Activated CD4-positive, CD25-positive, alpha-beta regulatory T cell treated with anti-CD3 and anti-CD28 coated beads, Interleukin-2, amount 50 U/mL, for 24 hours (primary cell): ENCODE measurements at places on chromosomes 4 and X.

- no peak for ATAC-seq
These were observed 39.3 kb upstream of the TXK start for GRCh38 chr4:48173056-48173991.

DNA sequence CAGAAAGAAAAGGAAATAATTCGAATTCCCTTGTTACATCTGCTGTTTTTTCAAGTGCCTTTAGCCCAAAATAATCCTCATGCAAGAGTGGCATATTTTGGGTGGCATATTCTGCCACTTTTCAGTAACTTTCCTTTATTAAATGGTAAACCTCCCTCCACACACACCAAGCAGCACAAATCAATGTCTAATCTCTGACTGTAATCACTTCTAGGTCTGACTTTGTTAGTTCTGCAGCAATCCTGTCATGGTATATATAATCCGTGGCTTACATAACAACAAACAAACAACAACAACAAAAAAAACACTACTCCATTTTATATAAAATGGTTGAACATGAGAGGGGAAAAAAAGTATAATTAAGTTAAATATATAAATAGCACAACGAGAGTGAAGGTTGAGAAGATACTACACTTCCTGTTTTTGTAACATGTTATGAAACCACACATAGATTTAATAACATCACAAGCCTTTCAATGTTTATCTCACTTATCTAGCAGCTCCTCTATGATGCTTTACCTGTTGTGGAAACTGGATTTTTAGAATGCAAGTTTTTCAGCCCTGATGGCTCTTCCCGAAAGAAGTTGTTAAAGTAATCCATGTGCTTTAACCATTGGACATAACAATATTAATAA is 715.4 kb downstream of the GRXCR1 start:
- no peak for ATAC-seq

- no peak for ATAC-seq
These were observed 66.7 kb upstream of the BOD1L1 start for GRCh38 chr4:13694256-13694655.

DNA sequence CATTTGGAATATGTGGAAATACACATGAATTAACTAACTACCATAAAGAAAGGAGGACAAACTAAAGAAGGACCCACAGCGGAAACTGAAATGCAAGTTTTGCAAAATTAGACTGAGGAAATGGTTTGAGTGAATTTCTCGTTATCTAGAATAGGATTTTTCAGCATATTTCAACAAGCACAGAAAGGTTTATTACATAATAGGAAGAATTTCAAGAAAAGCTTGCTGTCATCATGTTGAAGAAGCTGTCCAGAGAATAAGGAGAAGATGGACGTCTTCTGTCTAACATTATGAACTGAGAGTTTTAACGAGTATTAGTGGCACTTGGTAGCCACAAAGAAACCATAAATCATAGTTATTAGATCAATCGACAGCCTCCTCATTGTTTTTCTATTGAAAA is 45.0 kb downstream of the TEC start:
- no peak for ATAC-seq

DNA sequence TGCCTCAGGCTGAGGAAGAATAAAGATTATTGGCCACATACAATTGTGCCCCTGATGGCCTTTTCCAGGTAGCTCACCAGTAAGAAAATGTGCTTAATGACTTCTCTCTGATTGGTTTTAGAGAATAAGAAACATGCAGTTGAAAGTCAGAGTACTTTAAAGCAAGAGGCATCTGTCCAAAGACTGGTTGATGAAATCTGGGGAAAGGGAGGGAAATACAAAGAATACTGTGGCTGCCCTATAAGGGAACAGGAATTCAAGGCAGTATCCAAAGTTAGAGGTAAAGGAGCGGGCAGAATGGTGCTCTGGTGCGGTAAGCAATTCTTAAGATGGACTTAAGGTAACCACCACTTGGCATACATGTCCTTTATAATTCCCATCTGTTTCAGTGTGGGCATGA is 11.4 kb downstream of the PBDC1 start:
- ATAC-seq = no peak

GRCh38 chr4:26074712-26075430 is 160.9 kb downstream of the SMIM20 start:
- ATAC-seq = peak; percentile 34

DNA sequence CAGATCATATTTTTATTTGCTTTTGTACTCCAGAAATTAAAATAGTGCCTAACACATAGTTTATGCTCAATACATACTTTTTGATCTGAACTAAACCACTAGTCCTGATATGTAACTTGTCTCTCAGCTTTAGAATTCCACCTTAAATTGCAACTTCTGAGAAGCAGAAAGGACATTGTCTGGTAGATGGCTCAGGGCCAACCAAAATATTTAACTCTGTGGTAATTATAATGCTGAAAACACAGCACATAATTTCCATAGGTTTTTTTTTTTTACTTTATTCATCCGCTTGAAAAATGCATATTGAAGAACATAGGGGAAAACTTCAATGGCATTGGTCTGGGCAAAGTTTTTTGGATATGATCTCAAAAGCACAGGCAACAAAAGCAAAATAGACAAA is 59.3 kb downstream of the AREG start:
- no peak for ATAC-seq
